Coronary artery (tissue), 2 donors: ENCODE measurements at places on chromosomes 2 and 18.

DNA sequence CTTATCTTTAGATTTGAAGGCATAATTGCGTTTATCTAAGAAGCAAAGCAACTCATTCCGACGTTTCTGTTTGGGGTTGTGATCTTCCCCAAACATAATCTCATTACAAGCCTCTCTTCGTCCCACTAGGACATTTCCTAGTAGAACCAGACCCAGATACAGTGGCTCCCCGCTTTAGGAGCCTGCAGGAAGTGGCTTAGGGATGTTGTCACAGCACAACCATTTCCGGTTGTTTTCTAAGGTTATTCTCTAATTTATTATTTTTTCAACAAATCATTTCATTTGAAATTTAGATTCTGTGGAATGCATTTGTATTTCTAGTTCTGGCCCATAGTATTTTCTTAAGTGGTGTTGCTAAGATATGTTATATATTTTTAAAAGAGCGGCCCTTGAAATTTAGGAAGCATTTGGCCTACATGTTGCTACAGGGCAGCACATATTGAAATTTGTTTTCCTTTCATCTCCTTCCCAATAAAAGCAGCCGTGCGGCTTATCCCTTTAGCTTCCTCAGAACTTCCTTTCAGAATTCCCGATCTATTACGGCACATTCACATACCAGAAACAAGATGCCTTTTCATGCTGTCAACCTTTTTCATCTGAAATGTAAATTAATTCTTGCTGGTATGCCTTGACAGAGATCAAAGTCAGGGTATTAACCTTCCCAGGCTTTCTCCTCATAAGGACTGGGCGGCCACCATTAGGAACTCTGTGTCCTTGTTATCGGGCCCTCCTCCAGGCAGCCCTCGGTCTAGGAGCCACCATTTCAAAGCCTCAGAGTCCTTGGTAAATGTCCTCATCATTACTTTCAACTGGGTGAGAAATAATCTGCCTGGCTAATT is 210.9 kb upstream of the SP5 start:
- no peak for DNase-seq

DNA sequence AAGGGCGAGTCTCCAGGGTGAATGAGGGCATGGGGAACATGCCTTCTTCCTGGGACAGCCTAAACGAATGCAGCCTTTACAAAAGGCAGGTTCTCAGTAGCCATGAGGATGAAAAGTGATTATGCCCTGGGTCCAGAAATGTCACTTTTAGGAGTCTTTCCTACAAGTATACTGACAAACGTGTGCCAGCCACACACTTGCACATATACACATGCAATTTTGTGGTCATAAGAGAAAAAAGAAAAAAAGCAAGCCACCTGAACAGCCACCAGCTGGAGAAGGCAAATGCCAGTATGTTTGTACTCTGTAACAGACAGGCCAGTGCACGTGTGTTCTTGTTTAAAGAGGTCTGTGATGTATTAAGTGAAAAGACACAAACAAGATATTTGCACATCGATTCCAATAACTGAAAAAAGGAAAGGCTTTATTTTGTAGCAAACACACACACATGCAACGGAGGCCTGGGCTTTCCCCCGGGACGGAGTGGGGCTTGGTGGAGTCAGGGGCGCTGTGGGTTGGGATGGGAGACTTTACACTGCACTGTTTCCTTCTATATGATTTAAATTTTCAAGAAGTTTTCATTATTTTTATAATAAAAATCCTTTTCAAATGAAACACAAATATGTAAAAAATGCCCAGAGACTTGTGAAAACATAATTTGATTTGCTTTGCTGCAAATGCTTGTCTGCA is 108.4 kb downstream of the FAM210A start:
- no peak for DNase-seq

DNA sequence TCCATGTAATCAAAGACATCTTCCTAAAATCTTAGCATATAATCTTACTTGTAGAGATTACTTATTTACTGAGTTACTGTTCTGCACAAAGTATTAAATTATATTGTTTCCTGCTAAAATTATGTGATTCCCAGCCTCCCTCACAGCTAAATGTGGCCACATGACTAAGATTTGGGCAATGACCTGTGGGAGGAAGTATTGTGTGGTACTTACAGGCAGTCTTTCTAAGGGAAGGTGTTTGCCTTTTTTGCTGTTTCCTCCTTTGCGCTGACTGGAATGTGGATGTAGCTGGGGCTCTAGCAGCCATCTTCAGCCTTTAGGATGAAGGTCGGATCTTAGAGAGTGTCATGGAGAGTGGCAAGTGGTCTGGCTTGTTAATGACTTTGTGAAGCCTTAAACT is 146.3 kb upstream of the APCDD1 start:
- DNase-seq: no peak

DNA sequence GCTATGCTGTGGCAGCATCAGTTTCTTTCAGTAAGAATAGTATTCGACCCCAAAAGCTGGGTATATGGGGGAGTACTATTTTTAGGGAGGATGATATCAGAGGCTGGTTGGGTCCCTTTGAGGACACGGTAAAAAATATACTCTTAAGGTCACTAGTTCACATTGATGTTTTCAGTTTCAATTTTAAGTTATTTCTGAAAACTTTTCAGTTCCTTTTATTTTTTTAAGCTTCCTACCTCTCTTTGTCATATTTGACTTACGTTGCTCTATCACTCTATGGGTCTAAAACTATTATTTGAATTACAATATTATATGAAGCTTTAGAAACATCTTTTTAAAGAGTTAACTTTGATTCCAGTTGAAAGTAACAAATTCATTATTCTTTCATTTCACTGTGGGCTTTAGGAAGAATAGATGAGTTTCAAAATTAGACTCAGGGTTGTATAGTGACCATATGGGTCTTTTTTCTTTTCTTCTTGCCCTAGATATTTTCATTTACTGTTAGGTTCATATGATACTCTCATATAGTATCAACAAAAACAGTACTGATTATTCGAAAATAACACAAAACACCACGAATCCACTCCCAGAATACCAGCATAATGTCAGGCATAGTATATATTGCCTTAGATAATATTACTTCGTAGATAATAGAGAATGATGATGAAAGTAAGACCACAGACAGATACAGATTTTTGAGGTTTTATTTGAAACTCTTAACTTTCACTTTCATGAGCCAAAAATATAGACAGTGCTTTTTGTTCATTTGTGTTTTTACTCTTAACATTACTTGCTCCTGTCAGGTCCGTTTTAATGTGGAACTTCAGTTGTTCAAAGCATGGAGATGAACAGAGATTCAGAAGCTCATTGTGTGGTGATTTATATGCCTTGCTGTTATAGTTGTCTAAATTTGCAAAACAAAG is 9.8 kb downstream of the RMDN2 start:
- no peak for DNase-seq

DNA sequence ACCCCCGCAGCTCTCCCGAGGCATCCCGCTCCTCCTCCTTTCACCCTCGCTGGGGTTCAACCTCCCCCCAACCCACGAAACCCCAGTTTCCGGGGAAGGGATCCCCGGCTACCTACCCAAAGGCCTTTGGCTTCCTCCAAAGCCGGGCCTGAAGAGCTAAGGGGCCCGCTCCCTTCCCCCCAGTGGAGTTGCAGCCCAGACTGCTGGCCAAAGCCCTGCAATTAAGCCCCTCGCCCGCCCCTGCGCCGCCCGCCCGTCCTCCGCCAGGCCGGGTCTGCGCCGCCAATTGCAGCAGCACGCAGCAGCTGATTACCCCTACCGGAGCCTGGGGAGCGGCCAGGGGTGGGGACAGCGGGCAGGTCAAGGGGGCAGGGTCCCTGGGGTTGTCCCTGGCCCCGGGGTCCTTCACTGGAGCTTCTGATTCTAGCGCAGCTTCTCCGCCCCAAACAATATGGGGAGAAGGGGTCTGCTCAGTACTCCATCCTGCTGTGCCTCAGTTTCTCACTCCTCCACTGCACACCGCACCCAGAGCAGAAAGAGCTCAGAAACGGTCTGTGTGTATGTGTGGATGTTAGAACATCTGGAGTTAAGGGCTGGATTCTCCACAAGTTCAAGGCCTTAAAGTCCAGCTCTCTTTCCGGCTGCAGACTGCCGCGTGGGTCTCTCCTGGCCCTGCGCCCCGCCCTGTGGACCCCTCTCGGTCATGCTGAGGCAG is 16.9 kb downstream of the WNT10A start:
- no peak for DNase-seq

DNA sequence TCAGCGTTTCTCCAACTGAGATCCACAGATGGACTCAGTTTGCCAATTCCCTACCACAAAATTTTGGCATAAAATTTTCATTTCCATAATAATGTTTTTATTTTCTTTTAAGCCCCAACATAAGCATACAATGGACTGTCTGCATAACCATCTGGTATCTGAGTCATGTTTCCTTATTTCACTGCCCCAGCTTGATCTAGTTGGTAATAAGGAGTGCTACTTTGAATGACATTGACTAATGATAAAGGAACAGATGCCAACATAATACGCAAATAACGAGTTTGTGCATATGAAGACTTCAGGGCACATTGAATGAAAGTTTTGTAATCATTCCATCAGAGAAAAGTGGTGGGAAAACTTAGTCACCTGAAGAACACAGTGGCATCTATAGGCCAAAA is 8.8 kb upstream of the MBD2 start:
- DNase-seq: no peak

DNA sequence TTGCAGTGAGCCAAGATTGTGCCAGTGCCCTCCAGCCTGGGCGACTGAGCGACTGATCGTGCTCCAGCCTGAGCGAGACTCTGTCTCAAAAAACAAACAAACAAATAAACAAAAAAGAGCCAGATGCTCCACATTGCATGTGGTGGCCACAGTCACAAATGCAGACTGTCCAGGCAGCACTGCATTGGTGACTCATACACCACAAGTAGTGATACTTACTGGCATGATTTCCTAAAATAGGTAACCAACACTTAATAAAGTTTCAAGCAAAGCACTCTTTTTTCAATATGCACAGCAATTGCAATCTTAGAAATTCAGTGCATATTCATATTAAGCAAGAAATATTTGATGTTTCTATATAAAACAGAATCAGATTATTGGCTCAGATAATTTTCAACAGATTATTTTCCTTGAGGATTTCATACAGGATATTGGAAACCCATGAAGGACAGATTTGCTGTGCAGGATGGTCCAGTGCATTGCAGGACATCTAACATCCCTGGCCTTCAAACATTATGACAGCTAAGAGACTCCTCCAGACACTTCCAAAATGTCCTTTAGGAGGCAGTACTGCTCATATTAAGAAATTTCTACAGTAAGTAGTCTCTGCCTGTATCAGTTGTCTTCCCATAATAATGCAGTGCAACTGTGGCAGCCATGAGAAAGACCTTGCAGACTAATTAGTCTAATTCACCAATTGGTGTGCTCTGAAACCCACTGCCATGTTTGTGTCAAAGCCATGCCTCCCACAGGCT is 10.5 kb upstream of the SLC1A4 start:
- DNase-seq: no peak

- no peak for DNase-seq
Observed at GRCh38 chr2:5372141-5372540, 320.0 kb upstream of the SOX11 start.

GRCh38 chr2:111061191-111061590 is 59.5 kb upstream of the BCL2L11 start:
- DNase-seq: no peak

DNA sequence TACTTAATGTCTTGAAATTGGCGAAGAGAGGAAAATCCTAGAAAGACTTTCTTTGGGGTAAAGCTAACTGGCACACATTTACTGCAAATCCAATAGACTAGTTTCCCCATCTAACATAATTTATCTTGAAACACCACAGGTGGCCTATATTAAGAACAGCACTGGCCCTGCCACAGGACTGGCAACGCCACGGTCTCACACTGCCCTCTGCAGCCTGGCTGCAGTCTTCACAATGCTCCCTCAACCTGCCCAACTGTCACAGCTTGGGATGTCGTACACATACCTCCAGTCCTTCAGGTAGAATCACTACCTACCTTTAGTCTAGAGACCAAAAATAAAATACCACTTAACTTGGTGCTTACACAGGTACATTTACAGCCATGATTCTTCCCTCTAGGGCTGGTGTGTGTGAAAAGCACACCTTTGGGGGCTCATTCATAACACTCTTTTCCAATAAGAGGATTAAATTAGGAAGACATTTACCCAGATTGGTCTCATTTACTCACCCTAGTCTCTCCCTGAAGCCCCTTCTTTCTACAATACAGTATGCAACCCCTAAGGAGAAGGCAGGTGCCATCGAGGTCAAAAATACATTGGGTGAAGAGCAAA is 222.2 kb downstream of the C1D start:
- no peak for DNase-seq
